Activated naive CD8-positive, alpha-beta T cell treated with anti-CD3 and anti-CD28 coated beads, Interleukin-2, amount 10 ng/mL, durations not matched to agents 7 days and 5 days (primary cell): ENCODE measurements at places on chromosomes 5 and 9. TPM values are rescaled to one million over a fixed set of nuclear protein-coding genes. Genes with fewer than 3 reads are reported as not detected.
A peak's percentile ranks its signal among the peaks of the same experiment; 100 is the strongest.

The SPATA31E1 gene
- total RNA-seq: not detected

GRCh38 chr9:4892501-4893194 is 92.4 kb upstream of the JAK2 start:
- no peak for DNase-seq

DNA sequence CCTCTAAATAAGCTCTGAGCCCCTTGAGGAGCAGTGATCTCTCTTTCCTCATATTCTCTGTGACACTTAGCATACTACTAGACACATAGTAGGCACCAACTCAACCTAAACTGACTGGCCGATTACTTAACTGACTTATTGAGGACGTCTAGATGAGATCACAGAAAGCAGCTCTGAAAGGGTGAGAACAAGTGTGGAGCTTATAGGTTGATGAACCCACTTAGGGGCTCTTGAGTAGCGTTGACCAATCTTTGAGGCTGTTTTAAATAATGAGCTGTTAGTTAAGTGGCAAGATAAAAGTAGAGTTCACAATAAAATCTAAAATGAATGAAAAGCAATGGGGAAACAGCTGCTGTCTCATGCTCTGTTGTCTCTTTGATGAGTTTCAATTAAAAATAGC is 124.7 kb upstream of the TNPO1 start:
- no peak for DNase-seq

The CCDC183 gene
- 2.2 TPM for total RNA-seq

DNA sequence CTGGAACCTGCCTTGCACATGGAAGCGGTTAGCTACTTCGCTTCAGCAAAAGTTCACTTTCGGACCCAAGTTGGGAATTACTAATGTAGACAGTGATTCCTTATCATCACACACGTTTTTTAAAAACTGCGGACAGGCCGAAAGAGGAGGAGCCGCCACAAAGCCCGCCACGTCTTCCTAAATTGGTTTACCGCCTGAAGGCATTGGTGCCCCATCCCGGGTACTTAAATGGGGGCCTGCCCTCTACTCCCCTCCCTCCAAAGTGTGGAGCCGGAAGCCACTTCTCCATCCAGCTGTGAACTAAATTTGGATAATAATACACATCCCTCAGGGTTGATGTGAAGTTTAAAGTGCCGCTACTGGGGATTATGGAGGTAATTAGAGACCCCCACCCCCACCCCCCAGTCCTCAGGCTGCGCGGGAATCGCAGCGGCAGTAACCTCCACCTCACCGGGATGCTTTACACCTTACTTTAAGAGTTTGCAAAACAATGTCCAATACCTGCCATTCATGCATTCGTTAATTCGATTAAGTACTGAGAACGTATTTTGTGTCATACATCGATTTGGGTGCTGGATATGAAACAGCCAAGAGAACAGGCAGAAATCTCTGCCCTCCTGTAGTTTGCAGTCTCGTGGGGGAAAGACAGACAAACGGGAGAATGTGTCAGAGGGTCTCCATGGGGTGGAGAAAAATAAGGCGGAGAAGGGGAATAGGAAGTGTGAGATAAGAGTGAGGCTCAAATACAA is 937 bp upstream of the MACROH2A1 start:
- DNase-seq: no peak

The CRHBP gene
- total RNA-seq: not detected

GRCh38 chr5:68738841-68739240 is 355.0 kb upstream of the SLC30A5 start:
- DNase-seq: no peak

The CD274 gene
- total RNA-seq: 9.8 TPM

DNA sequence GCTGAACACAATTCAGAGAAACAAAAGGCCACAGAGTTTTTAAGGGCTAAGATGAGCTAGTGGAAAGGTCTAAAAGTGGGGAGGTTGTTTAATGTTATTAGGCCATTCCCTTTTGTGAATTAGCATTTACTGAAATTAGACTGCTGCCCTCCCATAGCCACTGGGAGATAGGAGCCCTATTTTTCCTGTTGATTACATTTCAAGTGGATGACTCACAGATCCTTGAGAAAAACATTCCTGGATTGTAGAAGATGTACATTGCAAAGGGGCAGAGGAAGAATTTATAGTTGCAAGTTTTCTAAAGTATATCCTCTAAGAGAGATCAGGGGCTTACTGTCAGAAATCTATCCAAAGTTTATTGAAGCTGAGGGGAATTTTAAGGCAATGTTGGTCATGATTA is 367.1 kb upstream of the IZUMO3 start:
- no peak for DNase-seq

The OXCT1 gene
- total RNA-seq: 59.9 TPM

DNA sequence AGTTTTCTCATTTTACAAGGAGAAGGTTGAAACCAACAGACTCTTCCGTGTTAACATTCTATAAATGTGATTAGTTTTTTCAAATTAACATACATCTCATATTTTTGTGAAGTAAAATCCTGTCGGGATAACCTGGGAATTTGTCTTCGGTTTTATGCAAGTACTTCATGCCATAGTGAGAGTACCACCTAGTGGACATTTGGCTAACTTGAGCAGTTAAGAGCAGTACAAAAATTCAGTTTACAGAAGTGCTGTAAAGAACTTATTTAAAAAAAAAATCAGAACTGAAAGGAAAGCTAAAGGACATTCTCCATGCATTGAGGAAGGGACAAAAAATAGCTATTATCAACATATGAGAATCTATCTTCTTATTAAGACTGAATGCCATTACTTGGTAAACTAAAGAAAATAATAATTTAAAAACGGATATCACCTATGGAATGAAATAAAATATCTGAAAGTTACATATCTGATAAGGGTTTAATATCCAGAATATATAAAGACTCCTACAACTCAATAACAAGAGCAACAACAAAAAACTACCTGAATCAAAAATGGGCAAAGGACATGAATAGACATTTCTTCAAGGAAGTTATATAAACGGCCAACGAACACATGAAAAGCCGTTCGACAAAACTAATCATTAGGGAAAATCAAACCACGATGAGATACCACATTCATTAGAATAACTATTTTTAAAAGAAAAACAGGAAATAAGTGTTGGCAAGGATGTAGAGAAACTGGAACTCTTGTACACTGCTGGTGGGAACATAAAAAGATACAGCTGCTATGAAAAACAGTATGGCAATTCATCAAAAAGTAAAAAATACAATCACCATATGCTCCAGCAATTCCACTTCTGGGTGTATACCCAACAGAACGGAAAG is 117.0 kb upstream of the GNA14 start:
- no peak for DNase-seq

- no peak for DNase-seq
Measured at GRCh38 chr9:137402746-137403145, 20.2 kb downstream of the EXD3 start.

The CATSPER3 gene
- total RNA-seq: 0.40 TPM

DNA sequence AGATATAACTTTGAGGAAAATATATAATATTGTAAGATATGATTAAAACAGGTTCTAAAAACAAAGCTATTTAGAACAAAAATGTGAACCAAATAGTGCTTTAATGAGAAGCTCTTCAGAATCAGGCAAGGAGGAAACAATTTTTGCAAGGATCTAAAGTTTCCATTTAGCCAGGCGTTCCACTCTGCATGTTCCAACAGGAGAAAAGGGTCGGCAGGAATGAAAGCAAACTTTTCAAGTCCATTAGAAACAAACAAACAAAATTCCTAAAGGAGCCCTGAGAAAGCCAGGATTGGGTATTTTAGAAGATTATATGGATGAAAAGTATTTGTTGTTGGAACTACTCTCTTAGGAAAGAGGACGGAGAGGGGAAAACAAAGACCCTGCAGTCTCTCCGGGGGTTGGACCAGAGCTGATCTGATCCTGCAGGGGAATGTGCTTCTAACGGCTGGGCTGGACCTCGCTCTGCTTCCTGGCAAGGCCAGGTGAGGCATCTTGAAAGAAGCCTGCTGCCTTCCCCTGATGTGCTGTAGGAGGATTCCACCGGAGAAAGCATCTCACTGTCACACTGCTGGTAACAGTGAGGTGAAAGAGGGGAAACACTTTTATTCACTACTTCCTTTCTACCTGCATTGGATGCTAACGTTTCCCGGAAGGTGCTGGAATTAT is 94.6 kb downstream of the PRRT1B start:
- no peak for DNase-seq

DNA sequence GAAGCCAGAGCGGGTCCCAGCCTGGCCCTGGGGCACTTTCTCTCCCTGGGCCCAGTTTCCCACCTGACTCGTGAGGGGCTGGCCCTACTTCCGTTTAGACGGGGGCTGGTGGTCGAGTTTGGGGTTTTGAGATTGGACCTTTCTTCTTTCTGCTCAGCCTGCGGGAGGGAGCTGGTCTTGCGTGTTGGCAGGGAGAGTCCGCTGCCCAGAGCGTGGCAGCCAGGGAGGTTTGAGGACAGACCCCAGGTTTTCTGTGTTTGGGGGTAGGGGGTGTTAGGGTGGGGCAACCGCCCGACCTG is 6.0 kb upstream of the PITX1 start:
- DNase-seq: no peak

The FAM221B gene
- not detected for total RNA-seq

- no peak for DNase-seq
Measured at GRCh38 chr9:111451570-111451969, 32.6 kb downstream of the ECPAS start.

The IL5 gene
- total RNA-seq: not detected

DNA sequence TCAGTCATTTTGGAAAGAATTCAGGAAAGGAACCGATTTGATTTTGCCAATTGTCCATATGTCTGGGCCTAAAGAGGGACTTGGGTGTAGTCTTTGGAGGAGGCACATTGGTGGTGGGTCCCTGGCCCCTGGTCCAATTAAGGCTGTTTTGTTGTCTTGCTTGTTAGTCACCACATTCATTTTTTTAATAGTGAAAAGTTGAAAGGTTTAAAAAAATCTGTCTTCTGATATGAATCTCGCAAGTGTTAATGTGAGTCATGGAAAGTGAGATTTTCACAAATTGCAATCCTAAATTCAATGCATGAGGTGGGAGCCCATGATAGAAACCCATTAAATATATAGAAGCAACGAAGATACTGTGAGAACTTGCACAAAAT is 165.9 kb upstream of the OTULINL start:
- no peak for DNase-seq

DNA sequence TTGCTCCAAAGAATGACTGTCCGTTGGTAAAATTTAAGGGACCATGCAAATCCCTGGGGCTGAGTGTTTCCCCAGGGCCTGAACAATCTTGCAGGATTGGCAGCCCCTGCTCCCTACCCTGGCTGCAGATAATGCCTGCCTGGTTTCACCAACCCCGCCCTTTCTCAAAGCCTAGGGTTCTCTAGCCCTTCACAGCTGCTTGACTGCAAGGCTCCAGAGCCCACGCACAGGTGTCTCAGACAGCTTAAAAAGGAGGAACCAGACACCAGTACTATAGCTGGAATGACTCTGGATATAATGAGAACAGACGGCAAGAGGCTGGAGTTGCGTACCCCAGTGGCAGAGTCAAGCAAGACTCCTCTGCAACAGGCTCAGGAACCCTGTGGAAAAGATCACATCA is 25.2 kb upstream of the TNIP1 start:
- no peak for DNase-seq

The SCGB3A1 gene
- total RNA-seq: 7.1 TPM

The DIPK1B gene
- total RNA-seq: not detected

- DNase-seq: no peak
Measured at GRCh38 chr9:4799775-4800174, 7.0 kb downstream of the RCL1 start.

DNA sequence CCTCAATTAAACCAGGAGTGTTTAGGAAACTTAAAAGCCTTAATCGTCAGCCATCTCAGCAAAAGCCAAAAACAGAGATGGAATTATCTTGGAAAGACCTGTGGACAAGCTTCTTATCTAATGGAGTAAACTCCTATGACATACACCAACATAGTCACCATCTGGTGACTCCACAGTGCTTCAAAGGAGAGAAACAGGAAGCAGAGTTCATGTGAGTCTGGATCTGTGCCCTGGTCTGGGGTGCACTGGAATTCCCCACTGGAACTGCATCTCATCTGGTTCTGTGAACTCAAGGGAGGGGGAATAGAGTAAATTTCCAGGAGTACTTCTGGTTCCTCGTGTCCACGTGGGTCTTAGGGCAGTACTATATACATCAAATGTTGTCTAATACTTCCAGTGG is 36.3 kb upstream of the KCNN2 start:
- DNase-seq: no peak

The FGFR4 gene
- 1.9 TPM for total RNA-seq

DNA sequence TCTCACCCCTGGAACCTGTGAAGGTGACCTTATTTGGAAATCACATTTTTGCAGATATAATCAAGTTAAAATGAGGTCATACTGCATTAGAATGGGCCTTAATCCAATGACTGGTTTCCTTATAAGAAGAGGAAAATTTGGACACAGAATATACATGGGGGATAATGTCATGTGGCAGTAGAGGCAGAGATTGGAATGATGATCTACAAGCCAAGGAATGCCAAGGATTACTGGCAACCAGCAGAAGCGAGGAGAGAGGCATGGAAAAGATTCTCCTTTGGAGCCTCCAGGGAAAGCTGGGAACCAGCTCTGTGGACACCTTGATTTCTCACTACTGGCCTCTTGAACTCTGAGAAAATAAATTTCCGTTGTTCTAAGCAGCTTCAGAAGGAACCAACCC is 20.2 kb upstream of the CEP78 start:
- no peak for DNase-seq

GRCh38 chr5:58460732-58461286 is 923 bp upstream of the PLK2 start:
- peak; percentile 87 for DNase-seq

- DNase-seq: no peak
Measured at GRCh38 chr5:16456103-16456832, 9.3 kb downstream of the ZNF622 start.

The ZNF782 gene
- total RNA-seq: 6.2 TPM
